CD4-positive, alpha-beta T cell (primary cell): ENCODE measurements at places on chromosomes 6 and 20.

- no peak for DNase-seq
Observed at GRCh38 chr6:142756215-142756630, 188.8 kb downstream of the HIVEP2 start.

- no peak for DNase-seq
Observed at GRCh38 chr6:127096167-127096566, 22.3 kb upstream of the RSPO3 start.

DNA sequence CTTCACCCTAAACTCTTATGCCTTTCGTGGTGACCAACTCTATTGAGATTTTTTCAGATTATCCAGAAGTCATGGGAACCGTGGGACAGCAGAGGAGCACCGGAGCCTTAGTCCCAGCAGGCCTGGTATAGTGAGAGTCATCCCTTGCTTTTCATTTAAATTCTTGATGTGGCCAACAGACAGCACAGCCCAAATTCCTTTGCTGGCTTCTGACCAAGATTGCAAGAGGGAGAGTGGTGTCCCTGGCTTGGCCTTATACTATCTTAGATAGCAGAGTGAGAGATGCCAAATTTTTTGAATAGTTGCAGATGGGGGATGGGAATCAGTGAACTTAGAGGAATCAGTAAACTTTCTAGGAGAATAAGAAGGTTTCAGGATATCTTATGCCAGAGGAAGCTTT lies 7.8 kb downstream of the STX11 start:
- no peak for DNase-seq

- DNase-seq, result no peak
Observed at GRCh38 chr6:140401761-140402160, 1027.3 kb upstream of the CITED2 start.

DNA sequence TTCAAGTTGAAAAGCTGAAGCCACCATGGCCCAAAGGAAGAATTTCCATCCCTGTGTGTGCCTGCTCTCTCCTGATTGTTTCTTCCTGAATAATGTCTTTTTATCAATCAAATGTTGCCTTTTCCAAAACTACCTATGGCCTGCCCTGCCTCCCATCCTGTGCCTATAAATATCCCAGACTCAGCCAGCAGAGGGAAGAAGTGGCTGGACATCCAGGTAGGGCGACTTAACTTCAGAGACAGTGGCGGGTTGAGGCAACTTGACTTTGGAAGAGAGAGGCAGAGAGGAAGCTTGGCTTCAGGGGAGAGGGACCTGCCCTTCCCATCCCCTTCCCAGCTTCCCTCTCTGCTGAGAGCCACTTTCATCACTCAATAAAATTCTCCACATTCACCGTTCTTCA lies 133.0 kb downstream of the LCA5 start:
- no peak for DNase-seq

GRCh38 chr6:2626401-2626800 lies 124.3 kb downstream of the MYLK4 start:
- DNase-seq, result no peak

DNA sequence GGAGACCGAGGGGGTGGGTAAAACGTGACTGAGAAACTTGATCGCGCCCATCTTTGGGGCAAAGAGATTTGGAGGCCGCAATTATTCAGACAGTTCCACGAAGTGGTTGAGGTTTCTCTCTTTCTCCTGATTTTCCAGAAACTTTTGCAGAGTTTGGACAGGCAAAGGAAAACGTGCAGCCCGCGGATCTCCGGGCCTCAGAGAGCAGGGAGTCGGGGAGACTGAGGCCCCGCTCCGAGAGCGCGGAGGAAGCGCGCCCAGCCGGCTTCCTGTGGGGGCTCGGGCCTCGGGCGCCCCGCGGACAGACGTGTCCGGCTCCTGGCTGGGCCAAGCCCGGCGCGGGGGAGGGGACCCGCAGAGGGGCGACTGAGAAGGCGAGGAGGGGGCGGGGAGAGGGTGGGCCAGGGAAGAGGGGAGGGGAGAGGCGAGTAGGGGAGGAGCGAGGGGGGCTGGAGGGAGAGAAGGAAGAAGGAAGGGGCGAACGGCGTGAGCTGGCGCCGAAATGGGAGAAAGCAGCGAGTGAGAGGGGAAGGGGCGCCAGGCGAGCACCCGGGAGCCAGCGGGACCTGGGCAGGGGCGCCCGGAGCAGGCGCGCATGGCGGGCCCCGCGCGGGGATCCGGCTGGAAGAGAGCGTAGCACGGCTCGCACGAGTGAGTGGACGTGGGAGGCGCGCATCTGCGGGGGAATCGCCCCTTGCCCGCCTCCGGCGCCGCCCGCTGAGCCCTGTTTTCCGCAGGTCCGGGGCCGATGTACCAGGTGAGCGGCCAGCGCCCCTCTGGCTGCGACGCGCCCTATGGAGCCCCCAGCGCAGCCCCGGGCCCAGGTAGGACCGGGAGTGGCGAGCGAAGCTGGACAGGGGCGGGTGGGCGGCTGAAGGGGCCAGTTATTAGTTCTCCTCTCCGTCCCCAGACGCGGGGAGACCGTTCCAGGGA lies at the start of gene MDFI:
TSS of gene MDFI (plus strand) at position 467 of the 933 bp plus-strand sequence. CDS start at position 749, 282 bp downstream.
- no peak for DNase-seq
